ENCODE measurements at places on chromosomes 5 and 9.

GRCh38 chr5:168747987-168748777 is 169.0 kb upstream of the PANK3 start:
- peak; percentile 18 for DNase-seq

DNA sequence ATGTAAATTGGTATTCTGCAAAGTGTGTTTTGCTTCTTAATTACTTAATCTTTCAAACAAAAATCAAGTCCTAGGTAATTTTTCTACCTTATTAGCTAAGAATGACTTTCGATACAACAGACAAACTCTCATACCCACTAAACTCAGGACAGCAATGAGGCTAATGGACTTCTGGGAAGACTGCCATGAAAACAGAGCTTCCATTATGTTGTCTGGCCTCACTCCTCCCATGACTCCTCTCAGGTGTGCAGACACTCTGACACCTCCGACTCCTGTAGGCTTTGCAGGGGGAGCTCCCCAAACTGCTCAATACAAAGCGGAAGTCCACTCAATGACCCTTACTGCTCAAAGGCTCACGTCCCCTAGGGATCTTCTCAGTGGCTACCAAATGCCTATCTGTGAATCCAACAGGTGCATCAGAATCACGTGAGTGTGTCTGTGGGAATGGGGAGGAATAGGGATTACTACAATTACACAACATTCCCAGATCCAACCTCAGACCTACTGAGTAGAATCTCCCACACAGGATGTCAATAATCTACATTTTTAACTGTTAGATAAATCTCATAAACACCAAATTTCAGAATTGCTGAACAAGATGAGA is 289.9 kb downstream of the RAB3C start:
- DNase-seq = no peak

DNA sequence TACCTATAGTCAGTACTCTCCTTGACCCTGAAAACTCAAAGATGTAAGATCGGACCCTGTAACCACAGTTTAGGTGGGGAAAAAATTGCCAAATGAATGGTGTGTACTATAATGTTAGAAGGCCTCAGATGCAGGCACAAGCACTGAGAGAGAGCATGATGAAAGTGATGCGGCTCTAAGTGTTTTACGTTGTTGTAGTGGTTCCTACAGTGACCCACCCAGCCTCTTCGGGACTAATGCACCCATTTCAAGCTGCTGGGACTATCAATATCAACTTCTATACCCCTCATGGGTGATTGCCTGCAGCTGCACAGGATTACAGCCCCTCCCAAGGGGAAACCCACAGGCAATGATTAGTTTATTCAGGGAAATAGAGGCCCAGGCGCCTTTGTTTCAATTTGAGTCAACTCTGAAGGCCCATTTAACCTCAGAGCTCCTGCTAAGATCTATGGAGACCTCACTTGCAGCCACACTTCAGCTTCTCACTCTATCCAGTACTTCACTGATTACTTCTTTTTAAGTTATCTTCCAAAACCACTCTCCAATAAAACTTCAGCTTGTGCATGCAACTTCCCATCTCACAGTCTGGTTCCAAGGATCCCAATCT is 340.7 kb downstream of the NR2F1-AS1 start:
- no peak for DNase-seq

GRCh38 chr5:8458038-8458383 is 589.1 kb downstream of the MTRR start:
- peak; percentile 32 for DNase-seq
